ENCODE measurements at places on chromosomes 11 and 22.
A peak's percentile ranks its signal among the peaks of the same experiment; 100 is the strongest.

DNA sequence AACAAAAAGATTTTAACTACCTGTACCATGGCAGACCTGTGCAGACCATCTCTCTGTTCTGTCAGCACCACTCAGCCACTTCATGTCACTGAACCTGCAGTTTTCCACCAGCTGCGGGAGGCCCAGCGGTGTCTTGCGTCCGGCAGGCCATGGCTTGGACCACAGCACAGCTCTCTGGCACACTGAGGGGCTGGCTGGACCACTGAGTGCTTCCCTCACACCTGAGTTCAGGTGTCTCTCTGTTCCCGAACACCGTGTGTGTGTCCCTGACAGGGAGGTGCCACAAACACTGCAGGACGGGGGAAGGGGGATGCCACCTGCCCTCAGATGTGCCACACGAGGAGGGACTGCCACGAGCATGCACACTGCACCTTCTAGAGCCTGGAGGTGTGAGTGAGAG, 17.7 kb downstream of the MOV10L1 start:
- DNase-seq, result no peak

- no peak for DNase-seq
These were observed 63.5 kb upstream of the WNT11 start for GRCh38 chr11:76269661-76270261.

GRCh38 chr22:38943201-38943600, 14.2 kb upstream of the APOBEC3A start:
- DNase-seq, result no peak

GRCh38 chr11:42571878-42572610, 739.8 kb upstream of the API5 start:
- no peak for DNase-seq

GRCh38 chr22:16974298-16975084, 33.5 kb downstream of the GAB4 start:
- DNase-seq, result no peak

- no peak for DNase-seq
These were observed 619.7 kb downstream of the BRD1 start for GRCh38 chr22:49208004-49208402.

DNA sequence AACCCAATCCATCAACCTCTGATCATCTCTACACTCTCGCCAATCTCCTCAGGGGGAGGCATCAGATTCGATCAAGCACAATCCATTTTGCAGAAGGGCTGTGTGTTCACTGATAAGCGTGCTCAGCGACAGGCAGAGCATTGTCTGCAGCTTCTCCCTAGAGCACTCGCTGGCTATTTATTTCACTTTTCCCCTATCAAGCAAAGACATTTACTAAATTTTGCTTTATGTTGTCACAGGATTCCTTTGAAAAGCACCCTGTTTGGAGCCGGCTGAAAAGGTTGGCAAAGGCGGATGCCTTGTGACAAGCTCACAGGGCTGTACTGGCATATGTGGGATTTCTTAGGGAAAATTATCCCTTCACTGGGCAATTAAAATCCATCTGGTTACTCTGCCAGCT, 1381.5 kb upstream of the TENM4 start:
- no peak for DNase-seq

DNA sequence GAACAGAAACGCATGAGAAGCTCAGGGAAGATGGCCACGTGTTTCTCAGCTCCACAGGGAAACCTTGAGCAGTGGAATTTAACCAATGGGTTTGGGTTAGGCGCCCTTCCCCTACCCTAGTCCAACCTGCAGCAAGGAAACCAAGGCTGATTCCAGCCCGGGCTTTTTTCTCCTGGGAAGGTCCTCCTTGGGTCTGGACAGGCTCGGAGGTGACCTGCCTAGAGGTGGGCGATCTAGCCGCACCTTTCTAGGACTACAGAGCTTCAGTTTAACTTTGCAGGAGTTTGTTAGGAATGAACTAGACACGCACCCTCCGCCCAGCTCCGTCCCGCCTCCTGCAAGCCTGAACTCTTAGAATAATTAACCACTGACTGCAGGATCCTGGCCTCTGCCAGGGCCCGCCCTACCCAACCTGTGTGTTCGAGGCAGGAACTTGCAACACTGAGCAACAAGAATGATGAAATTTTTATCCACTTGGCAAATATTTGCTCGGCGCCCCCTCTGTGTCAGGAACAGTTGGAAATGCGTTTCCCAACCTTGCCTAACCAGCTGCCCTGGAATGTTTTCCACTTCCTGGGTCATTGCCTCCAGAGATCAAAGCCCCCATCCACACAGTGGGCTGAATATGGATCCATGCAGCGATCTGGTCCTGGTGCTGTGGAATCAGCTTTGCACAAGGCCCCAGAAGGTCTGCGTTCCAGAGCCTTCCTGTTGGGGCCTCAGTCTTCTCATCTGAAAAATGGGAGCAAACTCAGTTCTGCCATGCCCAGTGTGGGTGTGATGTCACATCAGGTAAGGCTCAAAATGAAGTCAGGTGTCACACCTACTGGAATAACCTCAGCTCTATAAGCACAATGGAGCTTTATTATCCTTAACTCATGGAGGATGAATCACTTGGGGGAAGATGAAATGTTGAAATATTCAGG, 13.3 kb downstream of the MPST start:
- no peak for DNase-seq

DNA sequence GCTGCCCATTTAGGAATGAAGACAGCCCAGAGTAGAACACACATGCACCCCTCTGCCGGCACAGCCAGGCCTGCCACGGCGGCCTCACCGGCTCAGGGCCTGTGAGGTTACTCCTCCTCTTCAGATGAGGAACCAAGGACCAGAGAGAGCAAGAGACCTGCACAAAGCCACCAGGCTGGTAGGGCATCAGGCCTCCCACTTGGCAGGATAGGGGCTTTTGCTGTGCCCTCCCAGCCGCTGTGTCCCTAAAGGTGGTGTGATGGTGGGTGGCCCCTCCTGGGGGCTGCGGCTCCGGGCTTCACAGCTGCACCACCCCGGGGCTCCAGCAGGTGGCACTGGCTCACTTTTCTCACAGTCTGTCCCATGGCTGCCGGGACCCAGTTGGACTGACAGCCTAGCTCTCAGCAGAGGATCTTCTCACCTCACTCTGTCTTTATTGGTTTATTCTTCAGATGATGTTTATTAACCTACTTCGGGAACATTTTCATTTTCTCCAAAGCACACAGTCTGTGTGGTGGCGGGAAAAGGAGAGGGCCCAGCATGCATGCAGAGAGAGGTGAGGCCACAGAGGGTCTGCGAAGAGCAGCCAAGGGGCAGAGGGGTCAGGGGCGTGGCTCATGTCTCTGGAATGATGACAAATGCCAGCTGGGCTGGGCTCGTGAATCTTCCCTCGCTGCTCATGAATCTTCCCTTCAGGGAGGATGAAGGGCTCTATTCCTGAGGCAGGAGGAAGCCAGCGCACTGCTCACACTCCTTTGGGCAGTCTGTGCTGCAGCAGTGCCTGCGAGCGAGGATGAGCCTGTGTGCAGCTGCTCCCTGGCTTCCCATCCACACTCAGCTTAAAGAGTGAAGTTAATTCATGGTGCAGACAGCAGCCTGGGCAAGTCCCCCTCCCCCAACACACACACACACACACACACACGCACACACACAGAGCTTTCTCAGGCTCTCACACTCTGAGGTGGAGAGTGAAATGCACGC, 101.1 kb upstream of the PITPNB start:
- DNase-seq, result peak; percentile 78

- DNase-seq, result no peak
These were observed 65.2 kb downstream of the DSCAML1 start for GRCh38 chr11:117731722-117732290.
